Stimulated activated naive CD4-positive, alpha-beta T cell treated with Interleukin-2 at 50 U/mL for 16 hours (primary cell): ENCODE measurements at places on chromosomes 7 and 10.
A peak's percentile ranks its signal among the peaks of the same experiment; 100 is the strongest.

GRCh38 chr10:49359349-49360270 lies 36.3 kb downstream of the DRGX start:
- DNase-seq, result no peak

GRCh38 chr10:70478191-70479164 lies at the start of gene PALD1:
Gene PALD1 (plus strand): TSS chr10:70478767. CDS start chr10:70525952, 47,185 bp downstream.
- peak; percentile 36 for DNase-seq

GRCh38 chr10:125029584-125030242 lies 87.8 kb downstream of the ZRANB1 start:
- no peak for DNase-seq

GRCh38 chr7:6260291-6261187 lies 11.9 kb downstream of the CYTH3 start:
- no peak for DNase-seq

GRCh38 chr10:73159038-73159648 lies 8.7 kb downstream of the ECD start:
- DNase-seq, result peak; percentile 31

DNA sequence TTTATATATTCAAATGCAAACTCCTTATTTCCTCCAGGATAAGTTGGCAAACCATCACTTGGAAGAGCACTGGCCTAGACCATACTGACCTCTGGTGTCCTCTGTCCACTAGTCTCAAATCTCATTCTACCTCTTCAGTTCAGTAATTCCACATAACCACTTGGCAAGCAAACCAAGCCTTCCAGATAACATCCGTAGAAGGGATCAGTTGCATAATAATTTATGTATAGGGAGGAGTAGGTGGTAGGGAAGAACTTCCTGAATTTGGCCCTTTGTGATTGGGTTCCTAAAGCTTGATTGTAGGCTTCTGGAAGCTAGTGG lies 55.0 kb downstream of the WAC start:
- no peak for DNase-seq
